ENCODE measurements at places on chromosomes 7 and 10.

GRCh38 chr7:157668884-157669767 lies 332.3 kb downstream of the DNAJB6 start:
- DNase-seq = no peak

DNA sequence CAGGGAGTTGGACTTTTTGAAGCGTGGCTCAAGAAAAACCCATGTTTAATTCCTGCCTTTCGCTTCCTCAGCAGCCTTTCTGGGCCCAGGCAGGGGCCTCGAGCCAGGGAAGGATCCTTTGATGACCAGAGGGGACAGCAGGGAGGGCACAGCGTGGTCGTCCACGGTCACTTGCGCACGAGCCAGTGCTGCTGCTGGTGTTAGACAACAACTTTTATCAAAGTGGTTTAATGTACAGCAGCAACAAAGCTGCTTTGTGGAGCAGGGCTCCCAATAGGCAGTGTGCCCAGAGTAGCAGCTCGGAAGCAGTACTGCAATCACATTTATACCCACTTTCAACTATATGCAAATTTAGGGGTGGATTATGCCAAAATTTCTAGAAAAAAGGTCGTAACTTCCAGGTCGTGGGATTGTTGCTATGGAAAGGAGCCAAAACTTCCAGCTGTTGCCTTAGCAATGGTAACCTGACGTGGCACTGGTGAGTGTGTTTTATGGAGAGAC lies 6.1 kb downstream of the GIMAP1 start:
- DNase-seq = no peak

DNA sequence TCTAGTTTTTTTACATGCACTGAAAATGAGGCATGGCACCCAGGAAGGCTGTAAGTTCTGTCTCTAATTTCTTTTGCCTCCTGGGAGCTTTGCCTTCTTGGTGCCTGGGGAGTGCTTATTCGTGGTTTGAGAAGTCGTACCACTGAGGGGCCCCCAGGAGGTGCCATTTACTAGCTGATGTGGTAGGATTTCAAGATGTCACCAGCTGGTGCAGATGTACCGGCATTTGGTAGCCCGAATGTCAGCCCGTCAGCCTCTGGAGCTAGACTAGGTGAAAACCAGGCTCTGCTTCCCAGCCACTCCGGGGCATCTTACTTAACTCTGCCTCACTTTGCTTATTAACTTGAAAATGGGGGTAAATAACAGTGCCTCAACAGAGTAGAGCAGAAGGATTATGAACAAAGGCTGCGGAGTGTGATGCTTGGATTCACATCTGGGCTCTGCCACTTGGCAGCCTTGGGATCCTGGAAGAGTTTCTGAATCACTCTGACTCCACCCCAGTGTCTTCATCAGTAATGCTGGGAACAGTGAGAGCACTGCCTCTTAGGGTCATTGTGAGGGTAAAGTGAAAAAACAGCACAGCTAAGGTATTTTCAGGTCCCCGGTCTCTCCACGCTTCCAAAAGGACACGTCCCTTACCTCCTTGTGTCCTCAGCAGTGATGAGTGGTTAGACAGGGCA lies 31.4 kb upstream of the BTBD16 start:
- DNase-seq = no peak

DNA sequence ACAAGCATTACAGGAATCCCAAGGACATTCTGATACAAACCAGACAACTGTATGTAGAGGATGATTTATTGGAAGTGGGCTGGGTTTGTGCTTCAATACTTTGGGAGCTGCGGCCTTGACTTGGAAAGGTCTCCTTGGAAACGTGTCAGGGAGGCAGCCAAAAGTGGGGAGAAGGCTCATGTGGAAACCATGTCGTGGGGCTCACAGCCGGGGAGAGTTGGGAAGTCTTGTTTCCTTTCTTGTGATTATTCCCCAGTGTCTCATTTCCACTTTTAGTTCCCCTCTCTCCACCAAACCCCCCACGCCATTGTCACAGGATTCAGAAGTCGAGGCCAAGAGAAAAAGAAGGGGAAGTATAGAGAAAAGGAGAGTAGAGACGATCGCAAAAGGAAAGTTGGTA lies 53.9 kb upstream of the SFMBT2 start:
- no peak for DNase-seq

DNA sequence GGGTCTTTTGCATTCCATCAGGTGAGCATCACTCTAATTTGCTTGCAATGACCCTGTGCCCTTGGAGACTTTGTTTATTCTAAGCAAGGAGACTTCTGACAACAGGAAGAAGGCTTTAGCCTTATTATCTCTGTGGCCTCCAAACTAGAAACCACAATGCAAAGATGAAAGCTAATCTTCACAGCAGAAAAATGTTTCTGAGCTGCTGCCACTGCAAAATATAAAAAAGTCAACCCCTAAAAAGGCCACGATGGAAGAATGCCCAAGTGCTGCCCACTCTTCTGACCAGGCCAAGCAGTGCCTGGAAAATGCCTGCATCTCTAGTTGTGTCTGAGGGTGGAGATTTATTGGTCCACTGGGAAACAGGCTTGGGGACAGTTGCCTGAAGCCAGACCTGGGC lies 299.9 kb downstream of the C7orf25 start:
- no peak for DNase-seq

Data from stimulated activated CD4-positive, alpha-beta T cell treated with anti-CD3 and anti-CD28 coated beads, Interleukin-15, amount 100 ng/mL, for 1 hour (primary cell).